AML-193 (cell line): ENCODE measurements at places on chromosomes 6 and 20.

DNA sequence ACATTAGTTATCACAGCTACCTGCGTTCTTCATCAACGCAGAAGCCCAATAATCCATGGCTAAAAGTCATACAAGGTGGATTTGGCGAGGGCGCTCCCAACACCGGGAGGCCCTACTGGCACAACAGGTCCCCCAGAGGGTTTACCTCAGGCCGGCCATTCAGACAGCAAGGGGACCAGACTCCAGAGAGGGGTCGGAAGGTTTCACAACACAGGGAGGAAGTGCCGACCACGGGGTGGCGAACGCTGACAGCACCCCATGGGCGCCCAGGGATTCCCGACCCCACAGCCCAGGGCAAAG, 1515.9 kb upstream of the DEFB115 start:
- DNase-seq = no peak

DNA sequence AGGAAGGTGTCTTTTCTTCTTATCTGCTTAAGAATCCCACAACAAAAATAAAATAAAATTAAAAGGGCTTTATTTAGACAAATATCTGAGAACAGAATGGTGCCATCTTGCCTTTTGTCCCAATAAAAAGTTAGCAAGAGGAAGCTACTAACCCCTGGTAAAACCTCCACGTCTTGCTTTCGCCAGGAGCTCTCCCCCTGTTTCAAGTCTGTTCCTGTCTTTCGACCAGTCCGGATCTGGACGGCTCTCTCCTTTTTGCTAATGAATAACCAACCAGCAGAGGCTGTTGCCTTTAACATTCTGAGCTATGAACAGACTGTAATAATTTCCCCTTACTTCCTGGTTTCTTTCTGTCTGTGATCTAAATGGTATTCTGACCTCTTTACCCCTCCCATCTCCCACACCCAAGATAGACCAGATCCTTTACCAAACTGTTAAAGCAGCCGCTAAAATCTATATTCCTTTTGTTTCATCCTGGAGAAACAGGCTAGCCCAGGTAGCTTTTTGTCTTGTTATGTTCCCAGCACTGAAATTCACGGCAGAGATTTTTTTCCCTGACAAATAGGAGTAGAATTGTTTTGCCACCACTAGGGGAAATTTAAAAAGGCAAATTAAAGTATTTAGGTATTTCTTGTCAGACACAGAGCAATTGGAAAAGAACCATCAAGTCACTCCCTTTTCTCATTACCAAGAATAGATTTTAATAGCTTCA, at the start of gene FRK:
FRK (minus strand) TSS at position 320 of the 712 bp plus-strand sequence. CDS start 580 bp downstream, outside the sequence.
- DNase-seq = no peak

GRCh38 chr6:131628726-131629125, 684 bp upstream of the MED23 start:
- peak; percentile 16 for DNase-seq

GRCh38 chr20:1968964-1969363, 24.9 kb downstream of the PDYN start:
- no peak for DNase-seq

DNA sequence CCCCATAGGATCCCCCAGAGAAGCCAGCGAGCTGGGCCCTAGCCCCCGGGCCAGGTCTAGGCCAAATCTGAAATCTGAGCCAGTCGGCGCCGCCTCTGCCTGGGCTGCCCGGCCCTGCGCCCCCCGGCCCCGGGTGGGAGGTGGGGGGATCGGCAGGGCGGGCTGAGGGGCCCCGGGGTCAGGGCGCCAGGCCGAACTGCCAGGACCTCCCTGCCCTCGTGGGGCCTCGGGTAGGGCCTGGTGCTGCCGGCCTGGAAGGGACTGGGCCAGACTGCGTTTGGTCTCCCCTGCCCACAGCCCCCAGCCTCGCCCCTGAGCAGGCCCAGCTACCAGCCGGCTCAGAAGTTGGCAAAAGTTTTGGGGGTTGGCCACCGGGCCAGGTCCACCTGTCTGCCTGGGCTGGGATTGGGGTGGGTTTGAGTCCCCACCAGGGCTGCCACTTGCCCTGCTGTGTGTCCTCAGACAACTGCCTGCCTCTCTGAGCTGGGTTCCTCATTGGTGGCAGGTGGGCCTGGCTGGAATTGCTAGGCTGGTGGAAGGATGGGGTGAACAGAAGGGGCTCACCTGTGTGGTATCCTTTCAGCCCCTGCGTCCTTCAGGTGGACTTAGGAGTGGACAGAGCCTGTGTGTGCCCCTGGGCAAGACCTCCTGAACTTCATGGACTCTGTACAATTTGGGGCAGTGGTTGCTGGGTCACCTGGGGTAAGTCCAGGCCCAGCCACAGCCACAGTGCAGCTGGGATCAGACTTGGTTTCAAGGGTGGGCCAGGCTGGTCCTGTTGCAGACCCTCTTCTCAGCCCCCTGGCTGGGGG, 801 bp downstream of the SRC start:
- no peak for DNase-seq

DNA sequence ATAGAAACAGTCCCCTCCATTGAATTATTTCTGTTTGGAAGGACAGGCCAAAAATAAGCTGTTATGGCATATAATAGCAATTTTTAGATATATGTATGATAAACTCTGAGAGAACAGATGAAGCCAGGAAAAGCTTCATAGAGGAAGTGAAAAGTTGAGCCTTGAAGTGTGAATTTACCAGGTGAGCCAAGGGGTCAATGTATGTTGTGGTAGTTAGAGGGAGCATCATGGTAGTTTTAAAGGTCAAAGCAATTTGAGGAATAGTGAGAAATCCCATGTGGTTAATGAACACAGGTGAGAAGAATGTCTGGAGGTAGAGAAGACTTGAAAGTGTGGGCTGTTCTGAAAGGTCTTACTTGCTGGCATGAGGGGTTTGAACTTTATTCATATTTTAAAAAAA, 47.0 kb downstream of the COL19A1 start:
- no peak for DNase-seq

DNA sequence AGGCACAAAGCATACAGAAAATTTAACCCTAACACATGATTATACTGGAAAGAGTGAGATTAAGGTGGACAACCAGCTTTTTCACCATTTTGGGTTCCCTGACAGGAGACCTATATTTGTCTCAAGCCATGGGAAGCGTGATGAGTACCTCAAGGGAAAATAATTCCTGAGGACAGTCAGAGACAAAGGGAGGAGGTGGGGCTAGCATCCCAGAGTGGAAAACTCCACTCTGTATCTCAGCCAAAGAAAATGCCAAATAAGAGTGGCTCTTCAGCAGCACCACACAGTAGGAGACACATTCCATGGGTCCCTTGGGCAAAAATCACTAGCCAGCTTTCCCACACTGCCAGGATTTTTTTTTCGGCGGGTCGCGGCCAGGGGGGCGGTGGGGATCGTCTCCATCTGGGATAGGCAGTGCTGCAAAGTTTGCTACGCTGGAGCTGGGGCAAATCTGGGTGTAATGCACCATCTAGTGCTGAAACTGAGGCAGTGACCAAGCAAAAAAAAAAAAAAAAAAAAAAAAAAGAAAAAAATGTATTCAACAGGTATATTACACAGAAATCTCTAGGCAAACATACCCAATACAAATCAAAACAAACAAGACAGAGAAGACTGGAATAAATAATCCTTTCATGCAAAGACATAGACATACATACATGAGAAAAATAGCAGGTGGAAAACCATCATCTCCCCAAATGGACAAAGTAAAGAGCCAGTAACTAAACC, 77.3 kb upstream of the SLC35F1 start:
- no peak for DNase-seq

DNA sequence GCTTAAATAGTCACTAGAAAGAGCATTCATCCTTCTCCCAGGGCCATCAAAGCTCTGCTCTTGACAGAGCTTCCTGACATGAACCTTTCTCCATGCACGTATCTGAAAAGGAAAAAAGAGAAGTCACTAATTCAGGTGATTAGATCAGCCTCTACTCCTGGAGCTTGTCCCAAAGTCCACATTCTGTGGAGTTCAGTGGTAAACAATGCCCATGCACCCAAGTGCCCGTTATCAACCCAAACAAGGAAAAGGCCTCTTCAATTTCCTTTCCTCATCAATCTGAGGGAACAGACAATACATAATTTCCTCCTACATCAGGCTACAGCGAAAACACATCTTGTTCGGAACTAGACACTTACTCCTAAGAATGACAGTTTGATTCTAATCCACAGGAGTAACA, 129.2 kb upstream of the PCSK2 start:
- no peak for DNase-seq
